Stimulated activated CD4-positive, alpha-beta T cell treated with anti-CD3 and anti-CD28 coated beads, Interleukin-15, amount 100 ng/mL, for 24 hours (primary cell): ENCODE measurements at places on chromosomes 3 and 15.

DNA sequence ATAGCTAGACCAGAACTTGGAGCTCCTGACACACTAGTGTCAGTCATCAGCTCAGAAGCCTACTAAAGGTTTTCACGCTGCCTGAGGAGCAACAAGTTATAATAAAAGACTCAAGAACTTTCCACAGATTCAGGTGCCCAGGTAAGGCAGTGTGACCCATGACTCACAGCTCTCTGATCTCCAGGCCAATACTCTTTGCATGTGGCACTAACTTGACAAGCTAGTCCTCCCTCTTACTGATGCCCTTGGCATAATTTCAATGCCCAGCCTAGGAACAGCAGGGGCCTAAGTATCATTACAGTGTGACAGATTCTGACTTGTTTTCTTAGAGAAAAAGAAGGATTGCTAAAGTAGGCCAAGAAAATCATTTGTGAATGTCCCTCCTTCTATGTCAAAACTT is 38.4 kb downstream of the MEIS2 start:
- DNase-seq: no peak

- DNase-seq: no peak
Observed at GRCh38 chr15:83431521-83431920, 15.6 kb upstream of the SH3GL3 start.

- DNase-seq: no peak
Observed at GRCh38 chr15:82177291-82178010, 85.1 kb downstream of the EFL1 start.

DNA sequence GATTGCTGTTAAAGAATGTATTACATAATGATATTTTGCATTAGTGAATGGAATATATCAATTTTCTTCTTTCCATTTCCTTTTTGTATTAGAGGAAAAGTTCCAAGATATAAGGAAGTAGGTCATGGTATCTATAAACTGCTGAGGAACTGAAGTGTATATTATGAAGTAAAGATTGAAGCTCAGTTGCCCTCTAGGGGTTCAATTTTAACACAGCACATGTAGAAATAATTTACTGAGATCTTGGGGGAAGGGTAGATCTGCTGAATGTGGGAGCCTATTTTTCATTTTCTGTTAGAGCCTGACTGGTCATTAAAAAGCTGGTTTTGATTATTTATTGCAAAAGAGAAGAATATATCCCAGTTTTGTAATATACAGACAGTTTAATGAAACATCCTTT is 45.2 kb downstream of the CMC1 start:
- no peak for DNase-seq

DNA sequence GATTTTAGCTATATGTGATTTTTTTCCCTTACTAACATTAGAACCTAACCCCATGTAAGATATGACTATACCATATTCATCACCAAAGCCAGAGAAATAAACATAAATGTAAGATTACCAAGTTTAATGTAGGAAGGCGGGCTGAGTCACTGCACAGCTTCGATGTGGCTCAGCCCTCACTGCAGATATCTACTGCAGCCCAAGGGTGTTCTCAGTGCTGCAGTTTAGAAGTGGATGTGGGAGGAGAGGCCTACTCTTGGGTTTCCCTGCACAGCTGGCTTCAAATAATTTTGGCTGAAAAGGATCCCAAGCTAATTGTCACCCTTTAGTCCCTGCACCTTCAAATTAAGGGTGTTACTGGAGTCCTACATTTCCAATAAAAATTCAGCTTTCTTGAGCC is 9.3 kb downstream of the ARPP19 start:
- peak; percentile 74 for DNase-seq

DNA sequence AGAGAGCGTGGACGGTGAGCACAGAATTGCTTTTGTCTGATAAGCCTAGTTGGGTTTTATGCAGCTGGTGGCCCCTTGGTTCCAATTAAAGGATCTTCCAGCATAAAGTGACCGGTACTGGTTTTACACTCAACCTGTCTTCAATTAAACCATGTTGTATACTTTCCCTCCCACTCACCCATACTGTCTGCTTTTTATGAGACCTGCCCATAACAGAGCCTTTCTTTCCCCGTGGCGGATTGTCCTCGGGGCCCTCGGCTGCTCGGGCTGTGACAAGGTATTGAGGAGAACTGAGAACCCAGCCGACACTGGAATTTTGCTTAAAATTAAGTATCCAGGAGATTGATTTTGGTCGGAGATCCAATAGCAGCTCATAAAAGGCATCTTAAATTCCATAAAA is 98.4 kb downstream of the TMEM266 start:
- no peak for DNase-seq

- no peak for DNase-seq
Observed at GRCh38 chr3:43923104-43923882, 232.6 kb downstream of the ABHD5 start.

DNA sequence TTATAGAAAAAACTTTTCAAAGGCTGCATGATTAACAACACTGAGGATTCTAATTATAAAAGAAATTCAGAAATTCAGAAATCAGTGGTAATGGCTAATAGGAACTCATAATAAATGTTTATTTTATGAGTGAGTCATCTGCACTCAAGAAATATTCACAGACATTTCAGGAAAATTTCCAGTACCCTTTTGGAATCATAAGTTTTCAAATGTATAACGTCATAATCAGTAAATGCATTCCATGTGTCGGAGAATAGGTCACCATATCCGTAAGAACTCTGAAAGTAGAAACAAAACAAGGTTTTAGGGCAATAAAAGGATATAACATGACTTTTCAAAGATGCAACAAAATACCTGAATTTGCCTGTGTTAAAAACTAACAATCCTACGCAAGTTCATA is 24.7 kb downstream of the EOGT start:
- DNase-seq: no peak

GRCh38 chr3:106068795-106069194 is 200.0 kb upstream of the CBLB start:
- DNase-seq: no peak

- DNase-seq: no peak
Observed at GRCh38 chr3:133854264-133855001, 41.2 kb downstream of the RAB6B start.

DNA sequence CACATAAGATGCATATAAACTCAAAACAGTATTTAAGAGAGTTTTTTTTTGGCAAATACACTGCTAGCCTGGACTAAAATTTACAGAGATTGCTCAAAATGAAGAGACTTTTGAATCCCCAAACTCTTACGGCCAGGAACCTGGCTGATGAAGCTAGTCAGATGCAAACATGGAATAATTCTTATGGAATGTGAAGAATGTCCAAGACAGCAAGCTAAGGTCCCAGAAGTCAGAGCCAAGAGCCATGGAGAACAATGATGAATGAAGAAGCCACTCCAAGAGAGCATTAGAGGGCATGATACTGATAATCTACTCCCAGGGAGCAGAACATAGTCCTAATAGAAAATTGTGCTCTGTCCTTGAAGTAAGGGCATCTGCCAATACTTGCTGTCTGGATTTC is 705.5 kb downstream of the DIPK2A start:
- no peak for DNase-seq

DNA sequence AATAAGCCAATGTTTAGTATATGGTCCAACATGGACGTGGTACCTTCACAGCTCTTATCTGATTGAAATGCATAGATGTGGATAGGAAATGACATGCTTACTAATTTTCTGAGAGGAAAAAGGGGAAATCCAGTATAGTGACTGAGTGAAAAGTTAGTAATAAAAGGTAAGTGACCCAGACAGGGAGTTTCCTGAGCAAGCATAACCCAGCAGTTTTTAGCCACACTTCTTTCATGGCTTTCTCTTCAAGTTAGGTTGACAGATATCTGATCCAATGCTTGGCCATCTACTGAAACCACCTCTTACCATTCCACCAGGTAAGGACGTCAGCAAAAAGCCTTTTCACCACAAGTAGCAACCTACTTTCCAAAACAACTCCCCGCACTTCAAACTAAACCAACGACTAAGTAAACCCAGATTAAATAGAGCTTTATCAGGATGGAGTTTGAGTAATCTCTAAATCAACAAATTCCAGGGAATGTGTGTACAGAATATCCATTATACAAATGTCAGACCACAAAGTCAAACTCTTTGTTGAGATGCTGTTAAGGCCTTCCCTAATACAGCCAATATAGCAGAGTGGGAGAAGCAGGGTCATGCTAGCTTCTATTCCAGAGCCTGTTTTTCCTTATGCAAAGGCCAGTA is 329.7 kb downstream of the RORA start:
- peak; percentile 34 for DNase-seq

GRCh38 chr3:112030901-112031300 is 3.6 kb upstream of the TMPRSS7 start:
- DNase-seq: no peak

GRCh38 chr3:132378-132777 is 64.2 kb upstream of the CHL1 start:
- DNase-seq: no peak

DNA sequence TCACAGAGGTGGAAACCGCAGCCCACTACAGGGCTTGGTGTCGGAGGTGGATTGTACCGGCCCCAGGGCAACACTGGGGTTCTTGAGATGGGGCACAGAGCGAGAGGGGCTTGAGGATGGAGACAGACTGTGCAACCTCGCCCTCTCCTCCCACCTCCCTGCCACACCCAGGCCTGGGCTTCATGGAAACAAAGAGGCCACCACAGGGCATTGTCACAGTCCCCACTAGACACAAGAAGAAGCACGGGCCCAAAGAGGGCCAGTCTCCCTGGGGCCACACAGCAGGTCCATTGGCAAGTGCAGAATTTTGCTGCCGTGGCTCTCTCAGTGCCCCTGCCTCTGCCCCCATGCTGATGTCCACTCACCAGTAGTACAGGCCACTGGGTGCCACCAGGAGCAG is 4.1 kb upstream of the CALML4 start:
- no peak for DNase-seq

DNA sequence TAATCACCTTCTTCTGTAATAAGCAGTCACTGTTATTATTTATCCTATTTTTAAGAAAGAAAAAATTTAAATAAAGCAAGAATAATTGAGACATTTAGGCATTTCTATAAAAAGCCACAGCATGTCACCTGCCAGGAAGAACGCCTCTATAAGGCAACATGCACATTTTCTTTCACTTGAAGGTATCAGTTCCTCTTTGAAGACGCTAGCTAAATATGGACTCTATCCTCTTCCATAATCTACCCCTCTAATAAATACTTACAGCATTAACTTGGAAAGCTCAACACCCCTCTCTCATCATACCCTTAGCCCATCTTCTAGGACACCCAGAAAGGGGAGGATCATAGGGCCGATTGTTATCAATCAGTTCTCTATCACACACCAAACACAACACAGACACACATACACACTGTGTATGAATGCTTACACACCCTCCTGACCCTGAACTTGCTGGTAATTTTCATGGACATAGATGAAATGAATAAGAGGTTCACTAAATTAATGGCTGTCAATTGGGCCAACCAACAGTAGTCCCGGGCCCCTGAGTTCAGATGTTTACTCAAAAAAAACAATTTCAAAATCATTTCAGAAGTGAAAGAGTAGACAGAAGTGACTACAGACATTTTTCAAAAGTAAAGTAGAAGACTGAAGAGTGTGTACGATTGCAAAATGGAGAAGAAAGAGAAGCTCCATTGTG is 102.5 kb downstream of the ZMAT3 start:
- DNase-seq: no peak

DNA sequence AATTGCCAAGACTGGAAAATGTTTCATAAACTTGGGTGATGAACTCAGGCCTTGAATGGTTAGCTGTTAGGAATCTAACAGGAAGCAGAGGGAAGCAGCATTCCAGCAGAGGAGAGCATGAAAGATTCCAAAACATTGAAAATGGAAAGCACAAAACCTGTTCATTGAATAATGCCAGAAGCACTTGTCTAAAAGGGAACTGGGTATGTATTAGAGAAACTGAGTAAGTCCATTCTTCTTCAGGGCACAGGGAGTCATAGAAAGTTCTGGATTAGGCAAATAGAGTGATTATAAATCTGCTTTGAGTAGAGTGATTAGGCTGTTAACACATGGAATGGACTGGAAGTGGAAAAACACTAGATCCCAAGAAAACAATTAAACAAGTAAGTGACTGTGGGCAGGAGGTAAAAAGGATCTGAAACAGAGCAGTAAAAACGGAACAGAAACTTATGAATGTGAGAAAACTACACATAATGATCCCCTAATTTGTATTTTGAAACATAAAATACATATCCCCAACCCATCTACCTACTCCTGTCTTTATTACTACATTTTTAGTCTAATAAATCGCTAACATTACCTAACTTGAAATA is 343.4 kb downstream of the TBC1D5 start:
- DNase-seq: no peak

DNA sequence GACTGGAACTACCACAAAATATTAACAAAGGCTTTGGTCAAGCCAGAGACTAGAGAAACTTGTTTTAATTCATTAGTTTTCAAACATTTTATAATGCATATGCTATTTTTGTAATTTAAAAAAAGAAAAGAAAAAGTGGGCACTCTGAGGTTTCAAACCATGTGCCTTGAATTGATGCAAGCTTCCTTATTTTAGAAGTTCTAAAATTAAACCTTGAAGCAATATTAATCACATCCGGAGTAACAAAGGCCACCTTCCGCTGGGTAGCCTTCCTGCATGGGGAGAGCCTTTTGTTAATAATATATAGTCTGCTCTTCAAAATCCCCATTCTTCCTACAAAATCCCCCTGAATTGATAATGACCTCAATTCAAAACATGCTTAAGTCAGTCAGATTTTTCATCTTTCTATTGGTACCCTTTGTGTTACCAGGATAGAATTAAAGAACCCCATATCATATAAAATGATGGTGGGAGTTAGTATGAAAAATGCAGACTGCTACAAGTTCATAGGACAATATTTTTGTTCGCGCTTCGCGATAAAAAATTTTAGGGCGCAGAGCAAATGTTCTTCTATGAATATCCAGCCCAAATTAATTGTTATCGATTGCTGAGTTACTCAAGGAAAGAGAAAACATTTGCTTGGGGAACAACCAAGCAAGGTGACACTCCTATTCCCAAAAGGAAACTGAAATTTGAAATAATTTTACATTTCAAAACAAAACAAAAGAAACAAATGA is 30.6 kb downstream of the LDHAL6B start:
- DNase-seq: no peak

GRCh38 chr15:95693917-95694316 is 636.6 kb upstream of the NR2F2 start:
- DNase-seq: no peak
